Umbilical cord (tissue), 2 donors: ENCODE measurements at places on chromosomes 3 and 15. TPM values are rescaled to one million over a fixed set of nuclear protein-coding genes. Genes with fewer than 3 reads are reported as not detected.

The DPPA2 gene
- not detected for total RNA-seq

The MON1A gene
- total RNA-seq = 4.6 TPM

The PLA1A gene
- total RNA-seq = not detected

The PCOLCE2 gene
- total RNA-seq = 16.1 TPM

The MUC13 gene
- total RNA-seq = 1.4 TPM

The PAK6 gene
- total RNA-seq = 9.4 TPM

The ALPK3 gene
- 7.9 TPM for total RNA-seq

The MEGF11 gene
- total RNA-seq = 1.9 TPM

The HCN4 gene
- total RNA-seq = 0.72 TPM

The TMEM212 gene
- total RNA-seq = 1.7 TPM

The AHSG gene
- not detected for total RNA-seq

The MCF2L2 gene
- total RNA-seq = 7.2 TPM

The EXD1 gene
- 1.4 TPM for total RNA-seq

The CHST14 gene
- total RNA-seq = 11.1 TPM

The PLA2G4D gene
- total RNA-seq = 0.48 TPM

The MEIS2 gene
- total RNA-seq = 43.3 TPM

The COL6A5 gene
- total RNA-seq = 3.6 TPM

The SI gene
- 0.24 TPM for total RNA-seq

The EFCC1 gene
- not detected for total RNA-seq

The DPPA4 gene
- total RNA-seq = 7.5 TPM

The UPK1B gene
- 52.0 TPM for total RNA-seq

The IGSF11 gene
- 7.7 TPM for total RNA-seq

The TIMP4 gene
- 6.7 TPM for total RNA-seq

The STAC gene
- total RNA-seq = 6.7 TPM

The CYP1A2 gene
- total RNA-seq = 0.96 TPM

The CLRN1 gene
- total RNA-seq = 3.4 TPM

The ITIH3 gene
- total RNA-seq = 48.2 TPM

The JAGN1 gene
- total RNA-seq = 13.2 TPM

The EMC7 gene
- 13.5 TPM for total RNA-seq

The SLC30A4 gene
- total RNA-seq = 16.9 TPM

The MFGE8 gene
- 167 TPM for total RNA-seq

The ERICH6 gene
- not detected for total RNA-seq

The GOLGA8S gene
- 4.6 TPM for total RNA-seq

The ACAP2 gene
- 80.9 TPM for total RNA-seq

The MED12L gene
- 2.2 TPM for total RNA-seq

The C3orf49 gene
- total RNA-seq = not detected

The SMCO1 gene
- not detected for total RNA-seq

The C3orf85 gene
- 2.6 TPM for total RNA-seq

The PRSS50 gene
- total RNA-seq = not detected

The FBN1 gene
- total RNA-seq = 1,693 TPM

The TBC1D2B gene
- 49.6 TPM for total RNA-seq

The FGD5 gene
- total RNA-seq = 10.1 TPM

The ST3GAL6 gene
- total RNA-seq = 12.0 TPM
